ENCODE measurements at places on chromosomes 3 and 15.

DNA sequence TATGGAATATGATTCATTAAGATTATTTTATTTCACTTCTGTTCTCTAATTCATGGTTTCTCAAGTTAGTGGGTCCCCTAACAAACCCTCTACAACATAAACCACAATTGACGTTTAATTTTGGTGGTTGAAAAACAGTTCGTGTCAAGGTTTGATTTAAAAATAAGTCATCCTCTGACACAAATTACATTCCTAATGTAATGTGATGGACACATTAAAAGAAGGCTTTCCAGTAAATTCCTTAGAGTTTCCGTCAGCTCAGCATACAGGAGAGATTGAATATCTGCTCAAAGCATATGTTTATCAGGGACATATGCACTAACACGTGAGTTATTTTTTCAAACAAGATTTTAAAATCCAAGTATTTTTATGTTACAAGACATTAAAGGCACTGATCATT is 626.5 kb upstream of the ADAMTS9 start:
- no peak for DNase-seq

- no peak for DNase-seq
Measured at GRCh38 chr3:148848410-148848809, 16.7 kb upstream of the CPA3 start.

GRCh38 chr15:61083081-61083787 is 145.9 kb downstream of the RORA start:
- no peak for DNase-seq

DNA sequence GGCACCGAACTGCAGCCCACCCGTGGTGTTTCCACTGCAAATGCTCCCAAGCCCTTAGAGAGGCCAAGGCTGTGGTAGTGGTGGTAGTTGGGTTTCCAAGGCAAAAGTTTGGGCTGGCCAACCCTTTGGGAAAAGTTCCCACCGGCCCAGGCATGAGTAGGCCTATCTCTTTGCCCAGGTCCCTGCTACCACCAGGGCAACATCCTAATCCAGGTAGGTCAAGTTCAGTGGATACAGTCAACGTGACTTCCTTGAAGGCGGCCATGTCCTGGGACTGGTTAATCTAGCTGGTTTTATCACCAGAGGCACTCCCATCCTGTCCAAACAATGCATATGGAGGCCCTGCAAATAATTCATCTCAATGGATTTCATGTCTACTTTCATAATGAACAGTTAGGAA is 1.6 kb upstream of the ONECUT1 start:
- no peak for DNase-seq

DNA sequence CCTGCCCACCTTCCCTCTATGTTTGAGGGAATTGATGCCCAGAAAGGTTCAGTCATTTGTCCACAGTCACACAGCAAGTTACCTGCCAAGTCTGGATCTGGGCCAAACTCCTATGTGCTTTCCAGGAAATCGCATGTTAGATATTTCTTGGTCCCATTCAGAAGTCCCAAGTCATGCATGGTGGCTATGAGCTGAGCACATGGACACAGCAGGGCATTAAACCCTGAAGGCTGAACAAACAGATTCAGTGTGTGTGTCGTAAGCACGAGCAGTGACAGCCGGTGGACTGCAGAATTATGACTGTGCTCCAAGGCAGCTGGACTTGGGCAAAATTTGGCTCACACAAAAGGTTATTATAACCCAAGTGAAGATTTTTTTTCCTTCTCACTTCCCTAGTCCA is 11.4 kb upstream of the SLC6A6 start:
- no peak for DNase-seq
